Activated CD4-positive, CD25-positive, alpha-beta regulatory T cell (primary cell): ENCODE measurements at places on chromosomes 16 and 17.
A peak's percentile ranks its signal among the peaks of the same experiment; 100 is the strongest.

GRCh38 chr16:54422159-54422558 is 135.6 kb upstream of the IRX3 start:
- no peak for DNase-seq

GRCh38 chr16:3164121-3164991 is 23.6 kb upstream of the OR1F1 start:
- DNase-seq: no peak

DNA sequence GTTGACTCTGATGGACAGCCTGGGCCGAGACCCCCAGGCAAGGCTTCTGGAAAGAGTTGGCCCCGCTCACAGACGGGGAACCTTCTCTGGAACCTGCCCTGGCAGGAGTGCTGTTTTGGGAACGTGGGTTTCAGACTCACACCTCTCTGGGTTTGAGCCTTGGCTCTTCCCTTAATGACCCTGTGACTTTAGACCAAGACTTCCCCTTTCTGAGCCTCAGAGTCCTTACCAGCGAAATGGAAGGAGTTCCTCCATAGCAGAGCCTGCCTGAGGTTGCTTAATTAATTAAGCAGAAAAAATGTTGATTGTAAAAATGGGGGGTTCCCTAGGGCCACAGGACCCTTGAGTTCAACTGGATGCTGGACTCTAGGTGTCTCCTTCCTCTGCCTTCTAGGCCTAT is 408.2 kb downstream of the SEC14L1 start:
- DNase-seq: no peak

DNA sequence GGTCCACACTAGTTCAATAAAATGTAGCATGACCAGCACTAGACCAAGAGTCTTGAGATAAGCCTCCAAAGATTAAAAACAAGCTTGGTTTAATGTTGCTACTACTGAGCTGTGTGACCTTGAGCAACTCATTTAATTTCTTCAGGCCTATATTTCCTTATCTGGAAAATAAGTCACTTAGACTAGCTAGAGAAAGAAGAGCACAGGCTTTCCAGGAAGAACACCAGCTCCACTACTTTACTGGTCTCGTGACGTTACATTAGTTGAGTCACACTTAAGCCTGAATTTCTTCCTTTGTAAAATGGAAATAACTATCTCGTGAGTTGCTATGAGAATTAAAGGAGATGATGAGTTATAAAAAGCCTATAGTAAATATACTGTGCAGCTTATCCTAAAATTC is 5.4 kb downstream of the HELZ start:
- DNase-seq: no peak

DNA sequence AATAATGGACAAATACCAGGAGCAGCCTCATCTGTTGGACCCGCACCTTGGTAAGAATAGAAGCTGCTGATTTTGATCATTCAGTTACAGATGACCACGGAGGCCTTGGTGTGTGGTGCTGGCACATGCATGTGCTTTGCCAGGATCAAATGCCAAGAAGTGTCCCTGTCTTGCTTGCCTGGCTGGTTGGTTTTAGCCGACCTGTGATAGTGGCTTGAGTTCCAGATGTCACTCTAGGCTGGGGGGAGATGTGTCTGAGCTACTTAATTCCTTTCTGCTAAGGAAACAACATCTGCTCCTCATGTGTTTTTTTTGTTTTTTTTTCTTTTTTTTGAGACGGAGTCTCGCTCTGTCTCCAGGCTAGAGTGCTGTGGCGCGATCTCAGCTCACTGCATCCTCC is 4.3 kb downstream of the TBCD start:
- DNase-seq: no peak

- no peak for DNase-seq
Observed at GRCh38 chr17:55159251-55159650, 105.5 kb upstream of the HLF start.

DNA sequence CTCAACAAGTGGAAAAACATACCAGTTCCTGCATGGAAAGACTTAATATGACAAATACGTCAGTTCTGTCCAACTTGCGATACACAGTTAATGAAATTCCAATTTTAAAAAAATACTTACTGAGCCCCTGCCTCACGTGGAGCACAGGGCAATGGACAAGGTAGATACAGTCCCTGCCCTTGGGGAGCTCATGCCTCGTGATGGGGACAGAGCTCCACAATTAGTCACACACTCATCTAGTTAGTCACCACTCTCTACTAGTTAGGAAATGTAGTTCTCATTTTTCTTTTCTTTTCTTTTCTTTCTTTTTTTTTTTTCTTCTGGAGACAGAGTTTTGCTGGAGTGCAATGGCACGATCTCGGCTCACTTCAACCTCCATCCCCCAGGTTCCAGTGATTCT is 74.7 kb upstream of the CDH5 start:
- no peak for DNase-seq

DNA sequence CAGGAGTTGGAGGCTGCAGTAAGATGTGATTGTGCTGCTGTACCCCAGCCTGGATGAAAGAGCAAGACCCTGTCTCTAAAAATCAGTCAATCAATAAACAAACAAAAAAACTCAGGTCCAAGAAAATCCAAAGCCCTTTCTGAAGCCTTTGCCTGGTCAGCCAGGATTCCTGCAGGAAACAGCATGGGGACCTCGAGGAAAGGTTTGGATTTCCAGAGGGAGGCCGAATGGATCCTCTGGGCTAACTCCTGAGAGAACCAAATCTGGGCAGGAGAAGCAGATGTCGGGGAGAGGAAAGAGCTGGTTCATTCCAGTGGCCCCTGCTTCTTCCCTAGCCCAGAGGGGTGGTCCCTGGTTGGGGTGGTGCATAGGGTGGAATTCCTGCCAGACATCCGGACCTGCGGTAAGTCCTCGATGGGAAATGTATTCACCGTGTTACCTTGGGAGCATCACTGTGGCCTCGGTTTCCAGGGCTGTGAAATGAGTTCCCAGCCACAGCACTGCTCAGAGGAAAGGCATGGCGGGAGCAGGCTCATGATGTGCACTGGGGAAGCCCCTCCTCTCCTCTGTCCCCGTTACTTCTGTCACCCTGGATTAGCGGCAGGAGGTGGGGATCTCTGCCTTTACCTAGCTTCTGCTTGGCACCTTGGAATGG is 75.1 kb downstream of the CYLD start:
- DNase-seq: no peak

DNA sequence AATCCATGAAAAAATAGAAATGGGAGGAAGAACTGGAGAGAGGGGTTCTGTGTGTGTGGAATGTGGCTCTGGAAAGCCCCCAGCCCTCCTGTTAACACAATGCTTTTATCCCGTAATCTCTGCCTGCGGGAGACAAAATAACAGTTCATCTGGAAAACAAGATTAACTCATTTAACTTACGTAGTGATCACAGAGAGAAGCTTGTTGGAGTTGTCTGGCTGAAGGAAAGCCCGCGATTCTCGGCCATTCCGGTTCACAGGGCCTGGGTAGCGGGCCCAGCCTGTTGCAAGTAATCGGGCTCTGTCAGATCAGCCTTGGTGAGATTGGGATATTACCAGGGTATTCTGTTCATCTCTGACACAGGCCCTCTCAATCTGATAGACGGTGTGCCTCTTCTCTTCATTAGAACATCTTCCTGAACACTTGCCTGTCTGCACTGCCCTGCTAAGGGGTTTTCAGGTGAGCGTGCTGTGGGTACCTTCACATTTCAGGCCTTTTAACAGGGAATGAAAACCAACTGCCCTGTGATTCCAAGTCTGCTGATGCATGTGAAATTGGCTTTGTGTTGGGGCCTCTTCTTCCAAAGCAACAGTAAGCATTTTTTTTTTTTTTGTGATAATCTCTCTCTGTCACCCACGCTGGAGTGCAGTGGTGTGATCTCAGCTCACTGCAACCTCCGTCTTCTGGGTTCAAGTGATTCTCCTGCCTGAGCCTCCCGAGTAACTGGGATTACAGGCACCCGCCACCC is 609.9 kb downstream of the WWOX start:
- no peak for DNase-seq

DNA sequence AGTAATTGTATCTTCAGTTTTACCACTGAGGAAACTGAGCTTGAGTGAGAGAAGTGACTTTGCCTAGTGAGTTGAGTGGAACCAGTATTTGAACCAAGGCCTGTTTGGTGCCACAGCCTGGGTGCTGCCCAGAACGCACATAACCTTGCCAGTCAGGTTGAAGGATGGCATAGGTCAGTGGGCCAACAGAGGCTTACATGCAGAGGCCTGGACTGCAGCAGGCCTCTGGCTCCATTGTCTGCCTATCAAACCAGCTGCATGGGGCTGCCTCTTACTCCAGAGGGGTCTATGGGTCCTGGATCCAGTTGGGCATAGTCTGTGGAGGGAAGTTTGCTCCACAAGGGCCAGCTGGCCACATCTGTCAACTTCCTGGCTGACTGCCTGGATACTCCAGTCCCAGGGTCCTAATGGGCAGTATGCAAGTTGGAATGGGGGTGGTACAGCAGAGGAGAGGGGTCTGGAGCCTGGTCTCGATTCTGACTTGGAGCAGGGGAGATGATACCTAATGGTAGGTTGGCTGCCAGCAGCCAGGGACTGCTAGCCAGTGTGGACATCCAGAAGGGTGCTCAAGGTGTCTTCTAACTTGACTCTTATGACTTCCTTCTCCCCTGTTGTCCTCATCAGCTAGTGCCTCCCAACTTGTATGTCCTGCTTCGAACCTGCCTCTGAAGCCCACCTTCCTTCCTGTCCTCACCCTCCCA is 11.1 kb upstream of the RNF112 start:
- DNase-seq: no peak

DNA sequence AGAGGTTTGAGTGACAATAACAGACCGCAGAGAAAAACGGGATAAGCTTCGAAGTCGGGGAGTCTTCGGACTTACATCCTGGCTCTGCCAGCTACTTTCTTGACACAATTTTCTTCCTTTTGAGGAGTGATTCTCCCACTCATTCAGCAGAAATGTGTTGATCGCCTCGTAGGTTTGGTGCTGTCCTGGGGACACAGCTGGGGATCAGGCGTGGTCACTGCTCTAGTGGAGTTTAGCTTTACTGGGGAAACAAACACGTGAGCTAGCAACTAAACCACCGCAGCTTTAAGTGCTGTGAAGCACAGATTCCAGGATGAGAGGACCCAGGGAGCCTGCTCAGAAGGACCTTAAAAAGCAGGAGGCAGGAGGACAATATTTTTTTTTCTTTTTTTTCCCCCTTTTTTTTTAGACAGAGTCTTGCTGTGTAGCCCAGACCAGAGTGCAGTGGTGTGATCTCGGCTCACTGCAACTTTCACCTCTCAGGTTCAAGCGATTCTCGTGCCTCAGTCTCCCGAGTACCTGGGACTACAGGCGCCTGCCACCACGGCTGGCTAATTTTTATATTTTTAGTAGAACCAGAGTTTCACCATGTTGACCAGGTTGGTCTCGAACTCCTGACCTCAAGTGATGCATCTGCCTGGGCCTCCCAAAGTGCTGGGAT is 858 bp downstream of the NUBP1 start:
- DNase-seq: no peak

DNA sequence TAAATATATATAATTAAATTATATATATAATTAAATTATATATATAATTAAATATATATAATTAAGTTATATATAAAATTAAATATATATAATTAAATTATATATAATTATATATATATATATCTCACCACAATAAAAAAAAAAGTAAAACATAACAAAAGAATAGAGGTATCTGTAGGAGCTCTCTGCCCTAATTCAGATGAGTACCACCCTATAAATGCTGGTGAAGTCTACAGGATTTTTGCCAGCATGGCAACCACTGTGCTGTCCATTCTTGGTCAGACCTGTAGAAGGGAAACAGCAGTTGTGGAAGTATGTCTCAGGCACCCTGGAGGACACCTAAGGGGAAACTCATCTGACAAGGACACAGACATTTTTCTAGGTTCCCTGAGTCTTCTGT is 259.7 kb downstream of the PRKCA start:
- no peak for DNase-seq

GRCh38 chr17:80499961-80500665 is 23.7 kb upstream of the NPTX1 start:
- no peak for DNase-seq

DNA sequence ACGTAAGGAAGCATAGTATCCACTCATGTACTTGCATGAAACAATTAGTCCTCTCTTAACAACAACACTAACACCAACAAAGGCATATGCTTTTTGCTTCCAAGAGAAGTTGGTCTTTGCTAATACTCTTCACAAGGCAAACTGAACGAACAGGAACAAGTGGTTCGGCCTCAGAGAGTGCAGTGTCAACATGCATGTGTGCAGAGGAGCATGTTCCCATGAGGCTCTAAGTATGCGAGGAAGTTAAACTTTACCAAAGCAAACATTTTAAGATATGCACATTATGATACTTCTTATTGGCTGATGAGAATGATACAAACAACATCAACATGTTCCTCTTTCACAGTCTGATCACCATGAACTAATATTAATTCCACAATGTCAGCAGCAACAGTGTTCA is 285.3 kb upstream of the IRX5 start:
- DNase-seq: no peak

DNA sequence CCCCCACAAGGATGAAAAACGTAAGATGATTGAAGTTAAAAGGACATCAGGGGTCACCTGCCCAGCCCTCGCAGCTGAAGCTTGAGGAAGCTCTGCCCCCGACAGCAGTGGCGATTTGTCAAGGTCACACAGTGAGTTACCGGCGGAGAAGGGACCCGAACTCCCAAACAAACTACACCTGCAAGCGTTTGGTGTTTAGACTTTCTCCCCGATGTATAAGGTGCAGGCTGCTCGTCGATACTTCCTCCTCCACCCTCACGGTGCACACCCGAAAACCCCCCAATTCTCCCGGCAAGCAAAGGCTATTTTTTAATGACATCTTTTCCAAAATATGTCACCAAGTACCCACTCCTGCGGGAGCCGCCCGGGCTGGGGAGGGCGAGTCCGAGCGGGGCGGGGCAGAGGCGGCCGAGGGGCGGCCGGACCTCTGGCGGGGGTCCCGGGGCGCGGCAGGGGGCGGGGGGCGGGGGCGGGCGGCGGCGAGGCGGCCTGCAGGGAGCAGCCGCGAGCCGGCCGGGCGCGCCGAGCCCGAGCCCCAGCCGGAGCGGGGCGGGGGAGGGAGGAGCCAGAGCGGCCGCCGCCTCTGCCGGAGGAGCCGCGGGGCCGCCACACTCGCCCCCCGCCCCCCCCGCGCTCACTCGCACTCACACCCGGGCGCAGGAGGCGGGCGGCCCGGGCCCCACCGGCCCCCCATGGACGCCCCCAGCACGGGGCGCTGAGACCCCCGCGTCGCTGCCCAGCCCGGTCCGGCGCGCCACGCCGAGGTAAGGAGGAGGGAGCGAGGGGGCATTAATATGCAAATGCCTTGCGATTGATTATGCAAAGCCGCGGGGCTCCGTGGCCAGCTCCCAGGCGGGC is at the start of gene THRA:
THRA (plus strand) TSS at position 637 of the 858 bp plus-strand sequence. CDS start 11,524 bp downstream, outside the sequence.
- peak; percentile 28 for DNase-seq

DNA sequence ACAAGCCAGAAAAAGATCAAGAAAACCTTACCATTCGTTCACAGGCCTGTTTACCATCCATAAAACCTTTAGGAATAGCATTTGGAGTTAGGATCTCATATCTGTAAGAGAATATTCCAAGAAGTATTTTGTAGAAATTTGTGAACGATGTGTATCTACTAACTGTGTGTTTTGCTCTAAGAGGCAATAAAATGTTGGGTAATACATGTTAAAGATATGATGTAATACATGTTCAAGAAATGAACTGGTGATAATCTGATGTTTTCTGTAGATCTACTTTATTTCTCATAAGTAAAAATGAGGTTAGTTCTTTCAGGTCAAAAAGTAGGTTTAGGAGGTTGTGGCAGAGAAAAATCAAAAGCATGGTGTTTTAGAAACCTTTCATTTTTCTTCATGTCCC is 83.2 kb downstream of the NDEL1 start:
- DNase-seq: no peak
